ENCODE measurements at places on chromosomes 2 and 18. TPM values are rescaled to one million over a fixed set of nuclear protein-coding genes. Genes with fewer than 3 reads are reported as not detected.

Gene CCDC121
- total RNA-seq, result 1.5 TPM

Gene PXDN
- 171 TPM for total RNA-seq

DNA sequence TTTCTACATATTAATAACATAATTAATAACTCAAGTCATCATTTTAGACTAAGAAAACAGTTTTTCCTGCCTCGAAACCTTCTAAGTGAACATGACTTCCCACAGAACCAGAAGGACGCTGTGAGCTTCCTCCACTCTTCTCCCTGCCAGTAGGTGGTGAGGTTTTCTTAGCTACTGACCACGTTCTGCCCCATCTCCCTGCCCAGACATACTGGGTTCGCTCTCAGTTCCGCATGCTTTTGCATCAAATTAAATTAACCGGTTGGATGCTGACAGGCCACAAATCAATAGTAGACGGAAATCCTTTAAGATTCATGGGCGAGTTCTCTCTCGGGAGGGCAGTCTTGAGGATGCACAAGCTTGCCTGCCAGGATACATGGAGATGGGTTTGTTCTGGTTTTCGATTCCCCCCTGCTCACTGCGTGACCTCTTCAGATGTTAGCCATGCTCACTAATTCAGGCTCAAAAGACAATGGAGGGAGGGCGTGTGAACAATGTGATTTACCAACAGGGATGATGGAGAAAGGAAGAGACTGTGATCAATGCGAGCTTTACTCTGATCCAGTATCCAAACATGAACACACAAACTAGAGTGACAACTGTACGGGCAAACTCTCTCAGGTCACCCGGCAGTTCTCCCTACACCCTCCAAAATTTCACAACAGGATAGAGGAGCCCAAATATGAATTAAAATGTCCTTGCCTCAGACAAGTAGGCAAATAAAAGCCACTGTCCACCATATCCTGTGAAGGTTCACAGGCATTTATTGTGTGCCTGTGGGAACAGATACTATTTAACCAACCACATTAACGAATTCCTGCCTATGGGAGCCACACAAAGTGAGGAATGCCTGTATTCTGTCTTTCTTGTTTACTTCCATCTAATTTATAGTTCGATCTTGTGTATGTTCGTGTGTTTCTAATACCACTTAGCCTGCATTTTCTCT is 375.7 kb downstream of the EIPR1 start:
- no peak for DNase-seq

- DNase-seq, result no peak
Measured at GRCh38 chr2:230697676-230698075, 15.0 kb upstream of the CAB39 start.

All from H4 (cell line).